Kidney (tissue), 22 donors: ENCODE measurements at places on chromosomes 4 and X. TPM values are rescaled to one million over a fixed set of nuclear protein-coding genes. Genes with fewer than 3 reads are reported as not detected.

- no peak overlapping the region for H3K27ac ChIP-seq
- H3K4me1 ChIP-seq = no peaks in the 10 kb centered on the region
- DNase-seq = no peak
- no peaks in the 10 kb centered on the region for H3K27me3 ChIP-seq
Measured at GRCh38 chr4:180695851-180696250, 1547.4 kb upstream of the TENM3 start.

DNA sequence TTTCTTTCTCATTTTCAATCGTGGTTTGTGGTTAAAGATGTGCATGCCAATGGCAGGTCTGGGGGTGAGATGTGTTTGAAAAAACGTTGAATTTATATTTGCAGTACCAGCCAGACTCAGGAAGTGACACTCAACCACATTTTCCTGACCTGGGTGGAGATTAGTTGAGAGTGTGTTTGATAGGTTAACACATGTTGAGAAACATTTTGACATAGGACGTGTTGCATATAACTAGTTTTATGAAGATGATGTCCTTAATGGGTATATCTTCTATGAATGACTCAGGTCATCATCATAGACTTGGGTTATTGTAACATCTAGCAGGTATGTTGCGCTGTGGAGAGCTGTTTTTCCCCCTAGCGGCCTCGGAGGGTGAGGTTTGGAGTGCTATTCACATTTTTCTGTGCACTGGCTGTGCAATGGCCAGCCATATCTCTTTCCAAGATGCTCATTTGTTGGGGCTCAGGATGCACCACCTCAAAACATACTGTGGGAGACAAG lies 21.7 kb upstream of the CD38 start:
- DNase-seq = no peak
- H3K27ac ChIP-seq = no peak overlapping the region
- no peaks in the 10 kb centered on the region for H3K4me1 ChIP-seq
- H3K27me3 ChIP-seq = no peaks in the 10 kb centered on the region
- H3K4me3 ChIP-seq = no peak overlapping the region

- DNase-seq = peak; percentile 47
- no peak overlapping the region for H3K27ac ChIP-seq
- no peaks in the 10 kb centered on the region for H3K36me3 ChIP-seq
Measured at GRCh38 chrX:140141444-140142029, 176.2 kb upstream of the CXorf66 start.

GRCh38 chrX:139454743-139455142 lies 75.8 kb upstream of the F9 start:
- no peak overlapping the region for H3K27ac ChIP-seq
- H3K4me1 ChIP-seq = no peaks in the 10 kb centered on the region
- no peaks in the 10 kb centered on the region for H3K36me3 ChIP-seq
- H3K27me3 ChIP-seq = no peaks in the 10 kb centered on the region
- no peak overlapping the region for H3K4me3 ChIP-seq

GRCh38 chrX:150236327-150236726 lies 126.8 kb upstream of the MAMLD1 start:
- H3K36me3 ChIP-seq = no peaks in the 10 kb centered on the region
- no peak for DNase-seq
- peaks cover 5% of the 10 kb centered on the region for H3K27me3 ChIP-seq

DNA sequence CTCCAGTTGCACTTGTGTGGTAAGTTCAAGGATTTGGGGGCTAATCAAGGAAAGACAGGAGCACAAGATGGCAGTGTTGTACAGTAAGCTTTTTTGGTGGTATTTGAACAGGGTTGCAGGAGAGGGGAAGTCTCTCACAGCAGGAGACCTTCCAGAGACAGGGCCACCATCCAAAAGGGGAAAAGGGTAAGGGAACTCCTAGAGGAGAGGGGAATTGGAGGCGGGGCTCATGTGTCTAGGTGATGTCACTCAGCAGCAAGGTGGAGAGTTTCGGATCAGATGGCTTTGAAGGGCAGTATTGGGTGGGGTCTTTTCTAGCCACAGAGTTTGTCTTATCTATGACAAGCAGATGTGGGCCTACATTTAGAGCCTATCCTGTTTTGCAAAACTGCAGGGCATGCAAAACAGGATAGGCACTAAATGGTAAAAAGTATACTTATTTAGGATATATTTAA lies 13.4 kb upstream of the RNF175 start:
- no peaks in the 10 kb centered on the region for H3K36me3 ChIP-seq
- no peak overlapping the region for H3K4me3 ChIP-seq

DNA sequence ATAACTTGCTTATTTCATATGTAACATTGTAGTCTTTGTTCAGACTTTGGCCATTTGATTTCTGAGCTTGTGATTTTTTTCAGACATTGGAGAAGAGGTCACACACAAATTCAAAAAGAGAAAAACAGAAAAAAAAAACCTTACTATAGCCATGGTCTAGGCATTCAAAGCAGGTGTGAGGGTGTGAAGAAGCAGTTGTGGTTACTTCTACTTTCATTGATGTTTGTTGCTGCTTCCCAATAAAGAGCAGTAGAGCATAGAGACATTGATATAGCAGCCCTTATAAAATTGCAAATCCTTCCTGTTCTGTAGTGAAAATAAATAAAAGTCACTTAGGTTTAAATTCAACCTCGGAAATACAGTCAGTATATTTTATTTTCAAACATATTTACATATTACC lies 671.6 kb downstream of the GRXCR1 start:
- H3K36me3 ChIP-seq = no peaks in the 10 kb centered on the region
- H3K4me1 ChIP-seq = no peaks in the 10 kb centered on the region
- no peak for DNase-seq
- H3K27me3 ChIP-seq = no peaks in the 10 kb centered on the region
- no peak overlapping the region for H3K4me3 ChIP-seq

- H3K36me3 ChIP-seq = no peaks in the 10 kb centered on the region
- H3K27ac ChIP-seq = no peak overlapping the region
- peaks cover 3% of the 10 kb centered on the region for H3K4me1 ChIP-seq
- H3K4me3 ChIP-seq = no peak overlapping the region
Measured at GRCh38 chr4:16707874-16708273, 190.6 kb downstream of the LDB2 start.

The TCEAL2 gene
- 2.6 TPM for total RNA-seq

The ADH1A gene
- 0.85 TPM for total RNA-seq

The PDZD4 gene
- total RNA-seq = 7.0 TPM

The FAM47A gene
- not detected for total RNA-seq

The GPAT3 gene
- total RNA-seq = 11.4 TPM
